Anterior cingulate cortex (tissue), 58 donors: ENCODE measurements at places on chromosomes 4 and X.

DNA sequence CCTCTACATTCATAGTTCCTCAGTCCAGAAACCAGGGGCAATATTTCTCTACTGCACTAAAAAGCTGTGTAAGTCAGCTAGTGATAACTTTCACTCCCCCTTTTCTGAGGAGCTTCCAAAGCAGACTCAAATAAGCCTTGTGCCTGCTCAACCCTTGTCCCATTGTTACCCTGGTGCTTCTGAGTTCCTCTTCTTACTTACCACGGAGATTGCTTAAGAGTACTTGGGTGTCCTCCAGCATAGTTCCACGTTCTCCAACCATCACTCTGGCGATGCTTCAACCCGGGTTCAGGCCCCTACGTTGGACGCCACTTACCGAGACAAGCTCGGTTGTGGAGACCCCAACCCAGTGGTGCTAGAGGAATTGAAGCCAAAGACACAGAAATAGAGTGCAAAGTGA lies 71.6 kb downstream of the ADAM29 start:
- no peak for DNase-seq

DNA sequence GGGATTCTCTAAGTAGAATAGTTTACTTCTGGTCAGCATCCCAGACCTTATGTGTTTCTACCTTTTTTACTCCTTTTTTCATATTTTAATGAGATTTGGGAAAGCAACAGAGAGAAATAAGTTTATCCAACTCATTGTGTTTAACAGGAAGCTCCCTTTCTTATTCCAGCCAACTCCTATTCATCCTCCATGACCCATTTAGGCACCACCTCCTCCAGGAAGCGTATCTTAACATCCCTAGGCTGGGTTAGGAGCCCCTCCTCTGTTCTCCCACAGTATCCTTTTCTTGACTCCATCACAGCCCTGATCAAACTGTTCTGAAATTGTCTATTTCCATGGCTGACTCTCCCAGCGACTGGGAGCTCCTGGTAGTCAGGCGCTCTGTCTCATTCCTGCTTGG lies 18.8 kb upstream of the IQSEC2 start:
- DNase-seq, result no peak

DNA sequence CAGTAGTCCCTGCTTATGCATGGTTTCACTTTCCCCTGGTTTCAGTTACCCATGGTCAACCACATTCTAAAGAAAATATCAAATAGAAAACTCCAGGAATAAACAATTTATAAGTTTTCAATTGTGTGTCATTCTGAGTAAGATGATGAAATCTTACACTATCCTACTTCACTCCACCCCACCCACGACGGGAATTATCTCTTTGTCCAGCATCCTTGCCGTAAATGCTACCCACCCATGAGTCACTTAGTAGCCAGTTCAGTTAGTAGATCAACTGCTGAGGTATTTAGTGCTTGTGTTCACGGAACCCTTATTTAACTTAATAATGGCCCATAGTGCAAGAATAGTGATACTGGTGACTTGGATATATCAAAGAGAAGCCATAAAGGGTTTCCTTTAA lies 91.4 kb downstream of the KLHL13 start:
- DNase-seq, result no peak

DNA sequence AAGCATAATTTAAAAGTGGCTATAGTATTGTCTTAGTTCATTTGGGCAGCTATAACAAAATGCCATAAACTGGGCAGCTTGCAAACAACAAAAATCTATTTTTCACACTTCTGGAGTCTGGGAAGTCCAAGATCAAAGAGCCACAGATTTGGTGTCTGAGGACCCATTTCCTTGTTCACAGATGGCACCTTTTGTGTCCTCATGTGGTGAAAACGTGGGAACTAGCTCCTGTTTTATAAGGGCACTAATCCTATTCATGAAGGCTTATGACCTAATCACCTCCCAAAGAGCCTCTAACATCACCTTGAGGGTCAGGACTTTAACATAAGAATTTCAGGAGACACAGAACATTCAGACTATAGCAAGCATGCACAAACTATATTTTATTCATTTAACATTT lies 126.5 kb upstream of the WDFY3 start:
- no peak for DNase-seq

GRCh38 chr4:115596265-115597001 lies 483.0 kb upstream of the NDST4 start:
- DNase-seq, result no peak

DNA sequence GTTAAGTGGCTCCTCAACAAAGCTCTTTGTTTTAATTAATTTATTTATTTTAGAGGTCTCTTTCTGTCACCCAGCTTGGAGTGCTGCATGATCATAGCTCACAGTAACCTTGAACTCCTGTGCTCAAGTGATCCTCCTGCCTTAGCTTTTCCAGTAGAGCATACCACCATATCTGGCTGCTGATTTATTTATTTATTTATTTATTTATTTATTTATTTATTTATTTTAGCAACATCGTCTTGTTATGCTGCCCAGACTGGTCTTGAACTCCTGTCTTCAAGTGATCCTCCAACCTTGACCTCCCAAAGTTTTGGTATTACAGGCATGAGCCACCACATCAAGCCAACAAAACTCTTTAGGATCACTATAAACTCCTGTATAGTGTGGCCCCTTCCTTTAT lies 15.8 kb upstream of the KLF8 start:
- DNase-seq, result no peak

- no peak for DNase-seq
Observed at GRCh38 chr4:99651016-99651769, 6.4 kb downstream of the C4orf54 start.

- no peak for DNase-seq
Observed at GRCh38 chr4:67020438-67020797, 524.9 kb downstream of the CENPC start.

DNA sequence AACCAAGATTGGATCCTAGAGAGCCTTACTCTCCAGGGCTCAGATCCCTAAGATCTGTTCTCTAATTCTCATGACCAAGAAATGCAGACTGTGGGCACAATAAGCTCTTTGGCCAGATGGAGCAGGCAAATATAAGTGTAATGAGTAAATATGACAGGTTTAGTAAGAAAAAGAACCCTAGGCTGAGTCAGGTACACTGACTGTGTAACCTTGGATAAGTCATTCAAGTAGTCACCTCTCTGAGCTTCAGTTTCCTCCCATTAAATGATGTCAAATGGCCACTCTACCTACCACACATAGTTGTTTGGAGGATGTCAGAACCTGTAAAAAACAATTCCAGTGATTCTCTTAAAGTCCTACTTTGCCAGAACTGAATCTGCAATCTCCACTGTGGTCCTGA lies 8.3 kb upstream of the EDA start:
- DNase-seq, result no peak

- no peak for DNase-seq
Observed at GRCh38 chr4:74055498-74055897, 17.0 kb upstream of the CXCL3 start.

GRCh38 chrX:44795945-44796450 lies 47.8 kb upstream of the DUSP21 start:
- no peak for DNase-seq

DNA sequence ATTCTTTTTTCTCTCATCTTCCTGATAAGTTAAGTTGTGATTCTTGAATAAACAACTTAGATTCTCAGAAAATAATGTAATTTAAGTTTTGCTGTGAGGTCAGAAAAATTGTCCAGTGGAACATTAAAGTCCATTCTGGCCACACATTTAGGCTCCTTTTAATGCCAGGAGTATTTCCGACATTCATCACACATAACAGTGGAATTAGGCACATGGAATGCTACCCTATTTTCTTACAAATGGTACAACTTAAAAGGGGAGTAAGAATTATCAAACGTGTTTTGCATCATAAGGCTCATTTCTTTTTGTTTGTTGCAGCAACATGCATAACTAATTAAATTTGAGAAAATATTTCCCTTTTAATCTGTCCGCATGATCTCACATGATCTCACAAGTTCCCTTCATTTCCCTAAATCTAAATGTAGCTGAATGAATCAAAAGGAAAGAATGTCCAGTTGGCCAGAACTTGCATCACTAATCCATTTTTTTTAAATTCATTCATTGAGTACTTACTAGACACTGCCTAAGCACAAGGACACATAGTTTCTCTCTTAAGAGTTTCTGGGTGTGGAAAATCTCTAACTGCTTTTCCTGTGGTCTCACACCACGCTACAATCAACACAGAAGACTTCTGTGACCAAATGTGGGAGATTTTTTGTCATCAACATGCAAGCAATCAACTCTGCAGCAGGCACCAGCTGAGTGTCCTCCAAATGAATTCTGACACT lies 22.0 kb downstream of the SPARCL1 start:
- DNase-seq, result no peak

- DNase-seq, result no peak
Observed at GRCh38 chr4:47418147-47418546, 45.4 kb downstream of the COMMD8 start.

DNA sequence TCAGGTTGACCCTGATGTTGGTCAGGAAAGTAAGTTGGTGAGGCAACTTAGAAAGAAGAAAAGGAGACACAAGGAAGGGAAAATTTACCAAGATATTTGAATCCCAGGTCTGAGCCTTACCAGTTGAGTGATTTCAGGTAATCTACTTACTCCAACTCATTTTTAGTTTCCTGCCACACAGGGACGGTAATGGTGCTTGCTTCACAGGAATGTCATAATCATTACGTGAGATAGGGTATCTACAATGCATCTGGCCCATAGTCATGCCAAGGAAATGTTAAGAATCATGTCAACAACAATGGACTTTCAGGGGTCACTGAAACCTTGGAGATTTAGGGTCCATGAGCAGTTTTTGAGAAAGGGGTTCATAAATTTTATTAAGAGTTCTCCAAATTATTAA lies 195.4 kb upstream of the HHIP start:
- DNase-seq, result no peak

- no peak for DNase-seq
Observed at GRCh38 chr4:46442963-46443362, 53.0 kb upstream of the GABRA2 start.

DNA sequence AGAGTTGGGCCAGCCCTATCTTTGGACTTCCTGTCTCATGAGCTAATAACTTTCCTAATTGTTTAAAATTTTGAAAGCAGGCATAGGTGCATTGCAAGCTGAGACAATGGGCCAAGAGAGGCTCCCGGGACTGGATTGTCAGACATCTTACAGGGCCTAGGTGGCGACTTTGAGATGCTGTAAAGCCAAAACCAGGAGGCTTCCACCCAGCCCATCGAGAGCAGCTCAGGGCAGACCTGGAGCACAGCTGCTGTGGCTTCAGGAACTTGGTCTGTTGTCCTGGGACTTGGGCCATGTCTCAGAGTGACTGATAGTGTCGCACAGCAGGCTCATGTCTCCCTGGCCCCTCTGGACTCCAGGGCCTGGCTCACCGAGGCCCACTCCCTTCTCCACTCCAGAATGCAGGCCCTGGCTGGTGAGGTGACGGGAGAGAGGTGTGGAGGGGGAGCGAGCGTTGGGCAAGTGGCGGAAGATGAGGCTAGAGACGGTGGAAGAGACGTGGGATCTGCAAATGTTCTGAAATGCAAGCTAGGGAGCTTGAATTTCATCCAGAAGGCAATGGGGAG lies 24.1 kb upstream of the MTM1 start:
- no peak for DNase-seq

DNA sequence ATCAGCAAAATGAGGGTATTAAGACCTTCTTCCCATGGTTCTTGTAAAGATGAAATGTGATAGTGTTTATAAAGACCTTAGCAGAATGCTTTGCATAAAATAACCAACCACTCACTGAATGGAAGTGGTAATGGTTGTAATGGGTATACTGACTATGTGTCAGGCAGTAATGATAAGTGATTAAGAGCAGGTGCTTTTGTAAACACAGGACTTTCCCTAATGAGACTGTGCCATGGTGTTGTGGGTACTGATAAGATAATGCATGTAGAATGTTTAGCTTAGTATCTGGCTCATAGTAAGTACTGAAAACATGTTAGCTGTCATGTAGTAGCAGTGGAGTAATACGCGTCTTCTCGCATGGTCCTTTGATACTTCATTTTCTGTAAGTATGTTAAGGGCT lies 6.9 kb downstream of the LSM6 start:
- no peak for DNase-seq

- no peak for DNase-seq
Observed at GRCh38 chr4:109993116-109993515, 80.4 kb downstream of the EGF start.

GRCh38 chr4:147287588-147287890 lies 193.4 kb upstream of the EDNRA start:
- DNase-seq, result no peak

DNA sequence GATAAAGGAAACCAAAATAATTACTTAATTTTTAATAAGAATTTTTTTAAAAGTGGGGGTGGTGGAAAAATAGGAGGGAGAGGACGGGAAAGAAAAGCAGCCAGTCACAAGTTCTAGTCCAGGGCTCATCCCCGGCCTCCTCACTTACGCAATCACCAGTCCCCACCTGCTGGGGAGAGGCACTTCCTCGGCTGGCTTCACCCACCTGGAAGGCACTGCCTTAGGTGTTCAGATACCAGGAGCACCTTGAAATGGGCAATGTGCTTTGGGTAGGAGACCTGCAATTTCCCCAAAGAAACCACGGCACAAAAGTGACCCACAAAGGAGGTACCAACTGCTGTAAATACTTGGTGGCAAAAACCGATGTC lies 23.8 kb downstream of the AFAP1 start:
- no peak for DNase-seq

DNA sequence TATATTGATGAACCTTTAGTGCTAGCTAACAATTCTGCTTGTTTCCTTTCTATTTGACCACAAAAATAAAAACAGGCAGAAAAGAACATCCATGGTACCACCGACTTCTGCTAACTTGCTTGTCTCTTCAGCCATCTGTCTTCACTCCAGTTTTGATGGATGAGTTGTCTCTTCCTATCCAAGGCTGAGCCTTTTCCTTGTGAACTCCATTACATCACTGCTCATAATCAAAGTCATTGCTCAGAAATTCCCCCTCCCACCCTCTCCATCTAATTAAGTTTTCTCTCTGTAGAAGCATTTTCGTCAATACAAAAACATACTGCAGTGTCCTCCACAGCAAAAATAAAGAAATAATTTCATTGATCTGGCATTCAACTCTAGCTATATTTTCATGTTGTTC lies 184.4 kb downstream of the SPCS3 start:
- no peak for DNase-seq

GRCh38 chr4:30802622-30803323 lies 82.6 kb downstream of the PCDH7 start:
- DNase-seq, result no peak

DNA sequence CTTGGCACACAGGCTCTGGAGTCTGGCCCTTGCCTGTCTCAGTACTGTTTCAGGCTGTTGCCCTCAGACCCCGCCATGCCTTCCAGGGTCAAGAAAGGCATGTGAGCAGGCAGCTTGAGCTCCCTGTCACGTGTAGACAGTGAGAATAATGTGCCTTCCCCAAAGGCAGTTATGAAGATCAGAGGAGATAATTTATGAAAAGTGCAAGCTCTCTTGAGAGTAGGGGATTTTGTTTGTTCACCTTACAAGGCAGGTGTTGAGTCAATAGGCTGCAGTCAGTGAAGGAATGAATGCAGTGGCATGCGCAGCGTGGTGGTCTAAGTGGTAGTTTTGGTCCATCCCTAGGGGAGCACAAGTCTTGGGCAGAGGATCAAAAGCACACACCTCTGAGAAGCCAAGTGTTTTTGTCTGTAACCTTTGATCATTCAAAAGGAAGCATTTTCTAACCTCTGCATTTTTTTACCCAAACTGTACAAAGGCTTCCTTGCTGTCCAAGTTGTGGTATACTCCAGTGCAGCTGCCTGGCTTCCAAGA lies 14.4 kb downstream of the HADH start:
- no peak for DNase-seq
